ENCODE measurements at places on chromosomes 11 and 22. TPM values are rescaled to one million over a fixed set of nuclear protein-coding genes. Genes with fewer than 3 reads are reported as not detected.

DNA sequence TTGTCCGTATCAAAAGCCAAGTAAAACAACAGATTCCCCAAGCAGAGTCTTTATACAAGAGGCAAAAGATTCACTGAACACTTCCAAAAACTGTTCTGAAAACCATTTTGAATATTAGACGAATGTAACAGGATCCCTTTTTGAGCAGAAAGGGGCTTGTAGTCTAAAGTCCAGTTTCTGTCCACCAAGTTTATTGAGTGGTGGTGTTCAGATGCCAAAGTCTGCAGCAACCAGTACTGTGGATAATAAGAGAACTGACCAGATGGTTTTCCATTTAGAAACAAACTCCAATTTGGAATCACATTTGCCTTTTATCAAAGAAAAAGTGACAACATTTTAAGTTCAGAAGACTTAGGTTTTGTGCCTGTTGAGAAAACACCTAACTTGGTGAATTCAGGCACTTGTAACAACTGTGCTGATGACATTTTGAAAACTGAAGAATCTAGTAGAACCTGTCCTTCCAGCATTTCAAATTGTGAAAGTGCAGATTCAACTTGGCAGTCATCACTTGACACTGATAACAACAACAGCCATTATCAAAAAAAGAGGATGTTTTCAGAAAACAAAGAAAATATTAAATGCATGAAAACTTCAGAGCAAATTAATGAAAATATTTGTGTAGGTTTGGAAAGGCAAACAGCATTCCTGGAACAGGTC lies 217.1 kb downstream of the CSNK2A3 start:
- no peak for DNase-seq

GRCh38 chr22:22422629-22423112 lies 85.9 kb downstream of the ZNF280B start:
- peak; percentile 76 for DNase-seq

DNA sequence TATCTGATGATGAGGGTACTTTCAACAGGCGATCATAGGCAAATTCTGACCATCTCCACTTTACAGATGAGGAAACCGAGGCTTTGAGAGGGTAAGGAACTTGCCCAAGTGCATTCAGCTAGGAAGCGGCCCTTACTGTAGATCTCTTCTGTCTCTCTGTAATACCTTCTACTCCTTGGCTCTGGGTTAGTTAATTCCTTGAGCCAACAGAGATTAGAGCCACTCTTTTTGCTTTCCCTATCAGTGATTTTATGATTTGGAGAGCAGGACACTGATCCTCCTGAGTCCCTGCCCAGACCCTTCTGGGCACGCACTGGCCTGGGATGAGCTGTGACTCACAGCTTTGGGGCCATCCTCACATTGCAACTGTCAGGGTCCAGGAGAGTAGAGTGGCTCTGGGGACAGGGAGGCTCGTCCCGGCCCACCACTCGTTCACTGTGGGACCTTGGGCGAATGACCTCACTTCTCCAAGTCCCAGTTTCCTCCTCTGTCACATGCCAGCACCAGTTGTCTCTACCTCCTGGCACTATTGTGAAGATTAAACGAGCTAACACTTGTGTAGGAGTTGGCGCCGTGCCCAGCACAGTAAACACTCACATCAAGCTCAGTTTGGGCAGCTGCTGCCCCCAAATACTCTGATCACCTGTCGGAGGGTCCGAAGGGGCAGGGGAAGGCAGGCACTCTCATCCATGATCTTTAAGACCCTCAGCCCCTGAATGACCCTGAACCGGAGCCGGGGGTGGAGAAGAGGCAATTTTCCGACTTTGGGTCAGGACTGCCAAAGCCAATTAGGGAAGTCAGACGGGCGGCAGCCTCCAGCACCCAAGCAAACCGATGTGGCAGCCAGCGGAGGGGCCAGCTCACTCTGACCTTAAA lies 235.0 kb downstream of the MIAT start:
- no peak for DNase-seq

GRCh38 chr11:46521961-46522681 lies 71.7 kb downstream of the AMBRA1 start:
- no peak for DNase-seq

DNA sequence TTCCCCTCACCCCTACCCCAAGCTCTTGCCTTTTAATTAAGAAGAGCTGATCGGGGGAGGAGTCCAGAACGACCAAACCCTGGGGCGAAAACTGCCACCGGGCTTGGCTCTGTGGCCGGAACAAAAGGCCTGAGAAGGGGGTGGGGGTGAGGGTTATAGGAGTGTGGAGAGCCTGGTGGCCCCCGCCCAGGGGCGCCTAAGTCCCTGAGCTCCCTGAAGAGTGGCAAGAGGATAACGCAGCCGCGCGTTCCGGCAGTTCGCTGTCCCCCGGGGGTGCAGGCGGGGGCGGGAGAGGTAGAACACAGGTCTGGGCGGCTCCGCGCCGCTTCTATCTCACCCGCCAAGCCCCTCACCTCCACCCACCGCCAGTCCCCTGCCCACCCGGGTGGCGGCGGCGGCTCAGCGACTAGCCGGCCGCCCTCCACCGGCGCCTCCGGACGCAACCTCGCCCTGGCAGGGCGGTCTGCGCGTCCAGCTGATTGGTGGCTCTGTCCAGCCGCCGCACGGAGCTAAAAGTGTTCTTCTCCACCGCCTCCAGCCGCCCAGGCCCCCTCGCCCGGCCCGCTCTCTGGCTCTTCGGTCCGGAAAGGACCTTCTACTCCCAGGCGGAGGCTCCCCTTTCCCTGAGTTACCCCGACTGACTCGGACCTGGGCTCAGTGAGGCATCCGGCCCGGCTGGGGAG lies 18.7 kb upstream of the BDNF start:
- no peak for DNase-seq

DNA sequence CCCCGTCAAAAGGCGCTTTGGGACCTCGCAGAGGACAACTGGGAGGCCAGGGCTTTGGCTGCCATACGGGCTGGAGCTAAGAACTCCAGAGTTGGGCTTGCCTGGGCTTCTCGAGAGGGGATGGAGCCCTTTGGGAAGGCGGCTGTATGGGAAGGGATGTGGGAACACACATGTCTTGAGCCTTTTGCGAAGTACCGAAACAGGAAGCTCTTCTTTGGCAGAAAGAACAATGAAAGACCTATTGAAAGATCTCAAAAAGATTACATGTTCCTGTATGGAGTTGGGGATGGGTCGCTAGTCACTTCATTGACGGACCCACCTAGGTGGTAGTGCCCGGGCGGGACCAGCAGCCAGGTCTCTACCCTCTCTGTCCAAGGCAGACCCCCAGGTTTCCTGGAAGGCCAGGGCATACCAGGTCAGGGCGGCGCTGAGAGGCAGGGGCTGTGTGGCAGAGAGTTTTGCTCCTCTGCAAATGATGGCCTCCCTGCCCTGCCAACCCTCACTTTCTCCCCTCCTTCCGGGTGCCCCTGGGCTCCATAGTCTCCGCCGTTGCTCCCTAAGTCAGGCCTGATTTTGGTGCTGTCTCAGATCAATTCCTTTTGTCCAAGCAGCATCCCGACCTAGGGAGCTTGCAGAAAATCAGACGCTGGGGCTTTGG lies 1.0 kb downstream of the ST14 start:
- DNase-seq = no peak

DNA sequence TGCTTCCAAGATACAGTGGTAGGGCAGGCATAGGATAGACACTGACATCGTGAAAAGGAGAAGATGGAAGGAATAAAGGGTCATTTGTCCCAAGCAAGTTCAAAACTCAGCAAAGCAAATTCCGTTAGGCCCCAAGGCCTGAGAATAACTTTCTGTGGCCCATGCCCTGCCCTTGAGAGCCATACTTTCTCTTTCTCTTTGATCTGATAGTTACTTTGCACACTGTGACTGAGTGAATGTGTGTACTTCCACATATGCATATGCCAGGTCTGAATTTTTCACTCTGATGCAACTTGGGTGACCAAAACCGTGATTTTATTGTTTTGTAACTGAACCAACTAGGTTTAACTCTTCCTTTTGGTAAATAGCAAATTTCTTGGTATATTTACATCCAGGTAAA lies 371.5 kb downstream of the RAB38 start:
- no peak for DNase-seq

GRCh38 chr11:64173616-64174355 lies 7.9 kb upstream of the MACROD1 start:
- no peak for DNase-seq

- no peak for DNase-seq
Observed at GRCh38 chr22:44764974-44765373, 12.6 kb downstream of the ARHGAP8 start.

GRCh38 chr11:59560702-59561473 lies 49.5 kb downstream of the OR4D9 start:
- peak; percentile 74 for DNase-seq

GRCh38 chr11:69640995-69641581 lies at the start of gene CCND1:
CCND1 (plus strand) TSS chr11:69641156; CDS start chr11:69641314, 158 bp downstream.
- peak; percentile 47 for DNase-seq

DNA sequence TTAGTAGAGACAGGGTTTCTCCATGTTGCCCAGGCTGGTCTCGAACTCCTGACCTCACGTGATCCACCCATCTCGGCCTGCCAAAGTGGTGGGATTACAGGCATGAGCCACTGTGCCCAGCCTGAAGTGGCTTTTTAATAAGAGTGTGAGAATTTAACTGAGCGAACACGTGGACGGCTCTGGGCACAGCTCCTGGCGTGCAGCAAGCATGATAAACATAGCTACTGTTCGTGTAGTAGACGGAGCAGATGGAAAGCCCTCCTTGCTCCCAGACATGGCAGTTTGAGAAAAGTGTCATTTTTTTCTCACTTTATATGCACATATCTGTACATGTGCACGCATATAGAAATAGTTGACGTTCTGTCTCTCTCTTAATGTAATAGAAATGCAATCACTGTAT lies 7.0 kb downstream of the EMID1 start:
- no peak for DNase-seq

- DNase-seq = no peak
Observed at GRCh38 chr11:125871391-125872137, 15.9 kb upstream of the HYLS1 start.

DNA sequence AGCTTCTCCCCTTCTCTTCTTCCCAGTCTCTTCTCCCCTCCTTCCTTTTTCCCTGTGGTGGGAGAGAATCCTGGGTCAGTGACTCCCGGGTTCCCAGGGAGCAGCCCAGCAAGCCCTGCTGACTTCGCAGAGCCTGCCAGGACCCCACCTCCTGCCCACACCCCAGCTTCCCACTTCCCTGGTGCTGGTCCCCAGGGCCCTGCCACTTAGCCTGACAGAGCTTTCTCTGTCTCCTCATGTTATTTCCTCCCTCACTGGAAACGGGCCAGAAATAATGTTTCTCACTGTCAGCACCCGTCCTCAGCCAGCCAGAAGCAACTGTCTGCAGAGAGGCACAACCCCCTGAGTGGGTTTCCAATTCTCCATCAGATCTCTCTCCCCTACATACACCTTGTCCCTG lies 27.1 kb downstream of the C11orf96 start:
- no peak for DNase-seq

DNA sequence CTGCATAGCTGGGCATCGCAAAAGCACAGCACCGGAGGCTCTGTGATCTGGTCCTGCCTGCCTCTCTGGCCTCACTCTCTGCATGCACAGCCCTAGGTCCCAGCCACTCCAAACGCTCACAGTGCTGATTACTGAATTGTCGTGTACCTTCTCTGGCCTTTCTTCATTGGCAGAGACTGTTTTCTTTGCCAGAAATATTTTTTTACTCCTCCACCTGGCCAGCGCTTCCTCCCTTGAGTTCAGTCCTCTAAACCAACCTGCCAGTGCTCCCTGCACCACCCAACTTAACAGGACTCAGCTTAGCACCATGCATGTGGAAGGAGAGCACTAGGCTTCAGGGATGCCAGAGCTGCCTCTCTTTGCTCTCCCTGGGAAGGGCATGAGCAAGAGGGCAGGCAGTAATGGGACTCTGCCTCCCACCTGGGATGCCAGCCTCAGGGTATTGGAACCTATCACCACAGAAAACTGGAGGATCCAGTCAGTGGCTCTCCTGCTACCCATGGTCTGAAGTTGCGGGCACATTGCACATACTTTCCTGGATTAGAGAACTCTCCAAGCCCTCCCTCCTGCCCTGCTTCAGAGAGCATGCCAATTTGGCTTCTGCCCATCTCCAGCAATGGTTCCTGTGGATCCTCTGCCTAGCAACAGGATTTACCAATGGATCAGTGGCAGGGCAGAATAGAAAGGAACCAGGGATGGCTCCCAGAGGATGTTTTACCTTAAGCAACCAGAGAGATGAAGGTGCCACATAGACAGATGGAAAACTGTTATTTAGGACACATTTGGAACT lies 37.0 kb upstream of the GNAZ start:
- no peak for DNase-seq

- DNase-seq = no peak
Observed at GRCh38 chr22:22745225-22746060, 101.0 kb downstream of the GGTLC2 start.

- no peak for DNase-seq
Observed at GRCh38 chr11:129324533-129325175, 51.0 kb upstream of the BARX2 start.

The SMTNL1 gene
- total RNA-seq = not detected

The BIRC3 gene
- 59.3 TPM for total RNA-seq

The ARHGAP20 gene
- total RNA-seq = 0.11 TPM

The CBX6 gene
- total RNA-seq = 66.0 TPM

The C11orf87 gene
- total RNA-seq = not detected

The OR5M10 gene
- not detected for total RNA-seq

The CXCR5 gene
- 1.9 TPM for total RNA-seq

All from activated naive CD8-positive, alpha-beta T cell treated with anti-CD3 and anti-CD28 coated beads, Interleukin-2, amount 10 ng/mL, durations not matched to agents 7 days and 5 days (primary cell).